Mesenteric fat pad (tissue), 1 donor: ENCODE measurements at places on chromosomes 4 and X. TPM values are rescaled to one million over a fixed set of nuclear protein-coding genes. Genes with fewer than 3 reads are reported as not detected.
A peak's percentile ranks its signal among the peaks of the same experiment; 100 is the strongest.

Gene SNX12
- total RNA-seq = 53.6 TPM

Gene ZMAT1
- total RNA-seq = 3.9 TPM

Gene NUP62CL
- not detected for total RNA-seq

Gene MBNL3
- total RNA-seq = 14.6 TPM

Gene MAGEA6
- total RNA-seq = not detected

Gene CENPI
- total RNA-seq = 1.4 TPM

Gene RAI2
- 15.9 TPM for total RNA-seq

Gene PDZD4
- total RNA-seq = 2.5 TPM

Gene APLN
- total RNA-seq = 5.6 TPM

Gene GPAT3
- 9.2 TPM for total RNA-seq

GRCh38 chr4:168723020-168723419 lies 226.2 kb downstream of the PALLD start:
- DNase-seq = no peak

GRCh38 chrX:40729598-40730584 lies 5.5 kb downstream of the MED14 start:
- no peak for DNase-seq

GRCh38 chr4:2696423-2696822 lies 59.7 kb downstream of the TNIP2 start:
- DNase-seq = peak; percentile 80

- no peak for DNase-seq
Measured at GRCh38 chr4:150682126-150682525, 100.2 kb downstream of the MAB21L2 start.

DNA sequence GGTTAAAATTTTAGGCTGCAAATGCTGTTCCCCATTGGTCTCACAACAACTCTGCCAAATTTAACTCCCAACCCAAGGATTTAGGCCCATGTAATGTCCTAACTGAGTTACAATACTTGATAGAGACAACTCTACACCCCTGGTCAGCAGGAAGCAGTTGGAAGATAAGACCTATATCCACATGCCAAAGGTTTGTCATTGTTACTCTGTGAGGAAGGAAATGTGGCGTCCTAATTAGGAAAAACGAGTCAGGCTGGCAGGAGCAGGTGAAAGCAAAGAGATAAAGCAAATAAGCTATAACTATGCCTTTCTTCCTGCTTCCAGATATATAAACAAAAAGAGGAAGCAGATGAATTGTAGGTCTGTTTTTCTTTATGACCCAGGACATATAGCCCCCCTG lies 69.1 kb downstream of the SPIN4 start:
- no peak for DNase-seq

- DNase-seq = no peak
Measured at GRCh38 chr4:101141230-101141629, 206.1 kb downstream of the PPP3CA start.

- no peak for DNase-seq
Measured at GRCh38 chr4:2271279-2272025, 9.5 kb upstream of the MXD4 start.

- DNase-seq = no peak
Measured at GRCh38 chrX:53642337-53642736, 44.2 kb downstream of the HUWE1 start.

- no peak for DNase-seq
Measured at GRCh38 chr4:8614365-8615193, 22.0 kb downstream of the CPZ start.

- no peak for DNase-seq
Measured at GRCh38 chrX:29762006-29762405, 453.4 kb upstream of the MAGEB2 start.

DNA sequence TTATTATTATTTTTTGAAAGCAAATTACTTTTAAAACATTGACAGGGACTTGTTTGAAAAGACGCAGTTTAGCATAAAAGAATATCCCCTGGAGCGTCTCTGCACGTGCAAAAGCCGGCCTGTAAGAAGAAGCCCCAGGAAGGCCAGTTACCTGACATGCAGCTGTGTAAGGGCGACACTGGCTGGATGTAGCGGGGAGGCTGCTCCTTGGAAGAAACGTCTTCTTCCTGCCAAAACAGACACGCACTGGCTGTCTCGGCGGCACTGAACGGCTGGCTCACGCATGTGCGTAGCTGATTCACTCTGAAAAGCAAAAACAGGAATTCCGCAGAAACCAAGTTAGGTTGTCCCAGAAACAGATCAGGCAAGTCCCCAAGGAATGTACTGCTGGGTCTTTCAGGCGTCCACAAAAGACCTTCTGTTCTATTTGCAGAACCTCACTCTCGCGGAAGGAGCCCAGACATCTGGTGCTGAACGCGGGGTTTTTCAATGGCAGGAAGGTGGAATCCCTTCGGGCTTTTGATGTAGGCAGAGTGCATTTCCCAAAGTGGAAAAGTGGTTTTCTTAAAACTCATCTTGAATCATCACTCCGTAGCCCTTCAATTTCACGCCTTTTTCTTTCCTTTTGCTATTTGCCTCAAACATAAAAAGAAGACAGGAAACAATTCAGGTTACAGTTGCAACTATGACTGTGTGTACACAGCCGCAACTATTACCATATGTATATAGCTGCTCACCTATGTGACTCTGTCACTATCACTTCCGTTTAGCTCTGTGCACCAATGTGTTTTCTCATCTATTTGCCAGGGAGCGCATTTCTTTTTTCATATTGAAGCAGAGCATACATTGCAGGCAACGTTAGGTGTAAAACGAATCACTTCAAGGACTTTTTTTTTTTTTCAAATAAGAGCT lies 38.1 kb upstream of the ARSH start:
- DNase-seq = no peak

DNA sequence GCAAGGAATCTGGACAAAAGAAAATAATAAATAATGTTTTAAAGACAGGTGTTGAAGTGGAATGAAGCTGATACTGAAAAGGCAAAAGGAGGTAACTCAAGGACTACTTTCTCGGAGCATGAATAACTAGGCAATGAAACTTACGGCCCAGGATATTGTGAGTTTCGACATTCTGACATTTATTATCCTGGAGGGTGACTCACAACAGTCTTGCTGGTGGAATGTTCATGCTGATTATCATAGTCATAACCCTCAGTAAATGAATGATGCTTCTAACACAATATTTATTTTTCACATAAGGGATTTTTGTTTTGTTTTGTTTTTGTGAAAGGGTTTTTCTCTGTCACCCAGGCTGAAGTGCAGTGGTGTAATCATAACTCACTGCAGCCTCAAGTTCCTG lies 147.0 kb upstream of the HPGD start:
- no peak for DNase-seq

GRCh38 chrX:104282166-104282725 lies 27.5 kb upstream of the ESX1 start:
- DNase-seq = no peak

- no peak for DNase-seq
Measured at GRCh38 chr4:120037411-120037810, 29.2 kb downstream of the MAD2L1 start.

- no peak for DNase-seq
Measured at GRCh38 chrX:19017271-19017670, 33.4 kb upstream of the PHKA2 start.

GRCh38 chr4:7556558-7556957 lies 121.8 kb upstream of the PSAPL1 start:
- DNase-seq = no peak

DNA sequence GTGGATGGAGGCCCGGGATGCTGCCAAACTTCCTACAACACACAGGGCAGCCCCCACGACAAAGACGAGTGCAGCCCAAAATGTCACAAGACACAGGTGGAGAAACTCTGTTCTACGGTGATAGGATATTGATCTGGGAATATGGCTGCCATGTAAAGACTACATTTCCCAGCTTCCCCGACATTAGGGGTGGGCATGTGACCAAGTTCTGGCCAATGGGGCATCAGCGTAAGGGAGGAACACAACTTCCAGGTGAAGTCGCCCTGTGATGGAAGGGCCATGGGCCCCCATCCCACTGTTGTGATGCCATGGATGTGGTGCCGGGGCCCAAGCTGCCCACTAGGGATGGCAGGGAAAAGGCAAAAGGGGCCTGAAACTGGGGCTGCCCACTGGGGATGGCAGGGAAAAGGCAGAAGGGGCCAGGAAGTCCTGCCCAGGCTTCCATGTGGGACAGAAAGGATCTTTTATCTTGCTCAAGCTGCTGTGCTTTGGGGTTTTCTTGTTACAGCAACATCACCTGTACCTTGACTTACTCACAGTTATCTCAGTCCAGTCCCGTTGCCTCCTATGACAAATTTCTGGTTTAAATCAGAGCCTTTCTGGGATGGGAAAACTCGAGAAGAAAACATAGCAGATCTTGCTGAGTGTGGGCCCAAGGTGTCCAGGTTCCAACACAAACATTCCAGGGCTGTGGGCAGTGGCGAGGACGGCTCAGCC lies 9.7 kb upstream of the ADRA2C start:
- DNase-seq = no peak

DNA sequence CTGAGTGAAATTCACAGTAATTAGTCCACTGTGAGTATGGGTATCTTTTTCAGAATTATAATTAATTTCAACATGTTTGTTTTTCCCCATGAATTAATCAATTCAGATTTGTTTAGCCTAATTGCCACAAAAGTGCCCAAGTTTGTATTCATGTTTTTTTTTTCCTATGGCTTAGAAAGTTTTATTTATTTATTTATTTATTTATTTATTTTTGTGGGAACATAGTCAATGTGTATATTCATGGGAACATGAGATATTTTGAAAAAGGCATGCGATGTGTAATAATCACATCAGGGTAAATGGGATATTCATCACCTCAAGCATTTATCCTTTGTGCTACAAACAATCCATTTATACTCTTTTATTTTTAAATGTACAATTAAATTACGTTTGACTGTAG lies 475.3 kb downstream of the ADGRL3 start:
- DNase-seq = no peak

GRCh38 chr4:38065176-38065575 lies 105.0 kb downstream of the PTTG2 start:
- no peak for DNase-seq

GRCh38 chrX:118502161-118502789 lies 6.7 kb downstream of the DOCK11 start:
- DNase-seq = no peak

- DNase-seq = no peak
Measured at GRCh38 chr4:185344743-185345538, 50.8 kb downstream of the LRP2BP start.

DNA sequence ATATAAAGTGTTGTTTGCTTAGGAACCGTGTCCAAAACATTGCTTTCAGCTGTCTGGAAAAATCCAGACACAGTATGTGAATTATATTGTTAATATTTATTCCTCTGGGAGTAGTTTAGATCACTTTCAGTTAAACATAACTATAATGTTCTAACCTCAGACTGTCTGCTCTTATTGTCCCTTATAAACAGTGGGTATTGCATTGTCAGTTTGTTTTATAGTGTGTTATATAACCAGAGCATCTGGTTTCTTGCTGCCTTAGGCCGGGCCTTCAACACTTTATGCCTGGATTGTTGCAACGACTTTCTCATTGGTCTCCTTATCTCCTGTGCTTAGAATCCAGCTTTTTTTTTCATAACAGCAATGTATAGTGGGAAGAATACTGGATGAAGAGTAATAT lies 26.4 kb downstream of the ATG4A start:
- DNase-seq = no peak

- DNase-seq = no peak
Measured at GRCh38 chr4:100852326-100852725, 334.5 kb upstream of the EMCN start.

GRCh38 chr4:2059046-2059725 lies at the start of gene NAT8L:
Gene NAT8L (plus strand): TSS chr4:2059327. CDS start chr4:2059512, 185 bp downstream.
- DNase-seq = no peak

GRCh38 chrX:12434493-12434892 lies 296.2 kb downstream of the FRMPD4 start:
- DNase-seq = no peak
